ENCODE measurements at places on chromosomes 2 and 18.

GRCh38 chr2:30026091-30027055 is 105.0 kb upstream of the ALK start:
- peak; percentile 18 for DNase-seq

DNA sequence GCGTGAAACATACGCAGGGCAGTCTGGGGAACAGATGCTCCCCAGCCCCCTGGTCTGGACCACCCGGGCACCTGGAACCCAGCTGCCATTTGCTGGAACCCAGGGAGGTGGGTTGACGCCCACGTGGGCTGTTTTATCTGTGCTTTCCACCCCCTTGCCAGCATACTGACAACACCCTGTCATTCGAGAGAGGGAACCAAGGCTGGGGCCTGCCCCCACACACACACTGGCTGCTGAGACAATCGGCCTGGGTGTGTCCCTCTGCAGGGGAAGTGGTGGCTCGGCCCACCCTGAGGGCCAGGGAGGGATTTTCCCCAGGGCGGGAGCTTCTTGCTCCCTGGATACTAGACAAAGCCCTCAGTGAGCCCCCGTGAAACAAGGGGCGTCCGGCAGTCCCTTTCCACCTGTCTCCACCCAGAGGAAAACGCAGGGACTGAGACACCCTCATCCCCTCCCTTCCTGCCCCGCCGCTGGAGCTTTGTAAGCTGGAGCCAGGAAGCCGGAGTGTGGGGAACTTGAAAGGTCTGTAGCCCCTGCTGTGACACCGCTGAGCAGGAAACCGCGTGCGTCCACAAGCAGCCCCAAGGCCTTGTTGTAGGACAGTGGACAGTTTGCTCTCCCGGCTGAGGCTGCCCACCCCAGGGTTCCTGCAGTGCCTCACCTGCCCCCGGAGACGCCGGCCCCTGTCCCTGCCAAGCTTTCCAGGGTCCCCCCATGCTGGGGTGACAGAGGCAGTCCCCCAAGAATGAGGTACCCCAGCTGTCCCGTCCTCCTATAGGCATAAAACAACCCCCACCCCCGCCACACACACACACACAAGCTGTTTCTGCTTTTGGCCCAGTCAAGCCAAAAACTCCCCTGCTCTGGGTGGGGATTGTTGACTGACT is 14.1 kb upstream of the KLF11 start:
- DNase-seq = no peak

DNA sequence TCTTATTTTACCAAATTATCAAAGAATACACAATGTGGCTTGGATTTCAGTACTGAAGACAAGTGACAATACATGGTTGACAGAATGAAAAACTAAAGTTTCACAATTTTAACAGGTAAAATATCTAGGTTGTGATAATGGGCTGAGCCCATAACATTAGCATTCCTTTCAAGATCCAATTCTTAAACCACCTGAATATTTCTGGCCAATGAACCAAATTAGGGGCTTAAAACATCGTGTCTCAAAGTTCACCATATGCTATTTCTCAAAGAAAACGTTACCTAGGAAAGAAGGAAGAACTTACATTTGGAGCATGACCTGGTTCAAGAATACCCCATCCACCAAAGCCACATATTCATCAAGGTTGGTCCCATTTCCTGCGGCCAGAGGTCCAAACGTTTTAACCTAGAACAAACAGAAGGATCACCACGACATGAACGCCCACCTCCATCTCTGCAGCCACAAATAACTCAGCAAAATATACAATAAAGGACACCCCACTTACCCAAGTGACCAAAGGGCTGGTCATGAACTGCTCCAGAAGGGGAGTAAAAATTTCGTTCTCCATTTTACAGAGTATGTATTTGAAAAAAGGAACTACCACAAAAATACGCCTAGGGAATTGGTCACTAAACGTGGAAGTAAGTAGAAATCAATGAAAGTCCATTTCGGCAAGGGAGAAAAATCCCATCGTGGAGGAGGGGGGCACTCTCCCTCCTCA is 984 bp downstream of the CCDC88A start:
- peak; percentile 47 for DNase-seq

DNA sequence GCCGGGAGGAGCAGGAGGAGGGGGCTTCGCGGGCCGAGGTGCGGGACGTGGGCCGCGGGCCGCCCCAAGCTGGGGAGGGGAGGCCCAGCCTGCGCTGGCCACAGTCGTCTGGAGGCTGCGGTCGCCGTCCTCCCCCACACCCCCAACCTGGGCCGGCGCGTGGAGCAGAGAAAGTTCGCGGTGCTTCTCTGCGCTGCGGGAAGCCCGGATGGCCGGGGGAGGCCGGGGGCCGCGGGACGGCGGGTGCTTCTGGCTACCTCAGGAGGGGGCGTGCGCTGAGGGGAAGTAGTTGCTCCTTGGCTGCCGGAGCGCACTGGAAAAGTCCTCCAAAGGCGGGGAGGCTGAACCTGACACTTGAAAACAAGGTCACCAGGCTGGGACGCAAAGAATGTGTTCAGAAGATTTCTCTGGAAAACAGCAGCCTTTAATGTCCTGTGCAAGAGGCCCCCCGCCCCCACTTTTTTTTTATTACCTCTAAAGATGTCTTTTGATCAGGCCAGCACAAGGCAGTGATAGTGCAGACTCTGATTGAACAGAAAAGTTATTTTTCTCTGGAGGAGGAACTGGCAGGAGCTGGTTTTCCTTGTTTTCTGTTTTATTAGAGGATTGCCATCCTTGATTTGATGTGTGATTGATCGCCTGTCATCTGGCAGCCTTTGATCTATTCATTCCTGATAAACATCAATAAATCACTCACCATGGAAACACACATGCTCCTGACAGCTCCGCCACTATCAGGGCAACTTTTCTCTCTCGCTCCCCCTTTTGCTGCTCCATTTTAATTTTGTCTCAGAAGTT is 1.6 kb downstream of the TSHZ1 start:
- peak; percentile 2 for DNase-seq

GRCh38 chr2:219951099-219951498 is 323.7 kb downstream of the SLC4A3 start:
- no peak for DNase-seq

DNA sequence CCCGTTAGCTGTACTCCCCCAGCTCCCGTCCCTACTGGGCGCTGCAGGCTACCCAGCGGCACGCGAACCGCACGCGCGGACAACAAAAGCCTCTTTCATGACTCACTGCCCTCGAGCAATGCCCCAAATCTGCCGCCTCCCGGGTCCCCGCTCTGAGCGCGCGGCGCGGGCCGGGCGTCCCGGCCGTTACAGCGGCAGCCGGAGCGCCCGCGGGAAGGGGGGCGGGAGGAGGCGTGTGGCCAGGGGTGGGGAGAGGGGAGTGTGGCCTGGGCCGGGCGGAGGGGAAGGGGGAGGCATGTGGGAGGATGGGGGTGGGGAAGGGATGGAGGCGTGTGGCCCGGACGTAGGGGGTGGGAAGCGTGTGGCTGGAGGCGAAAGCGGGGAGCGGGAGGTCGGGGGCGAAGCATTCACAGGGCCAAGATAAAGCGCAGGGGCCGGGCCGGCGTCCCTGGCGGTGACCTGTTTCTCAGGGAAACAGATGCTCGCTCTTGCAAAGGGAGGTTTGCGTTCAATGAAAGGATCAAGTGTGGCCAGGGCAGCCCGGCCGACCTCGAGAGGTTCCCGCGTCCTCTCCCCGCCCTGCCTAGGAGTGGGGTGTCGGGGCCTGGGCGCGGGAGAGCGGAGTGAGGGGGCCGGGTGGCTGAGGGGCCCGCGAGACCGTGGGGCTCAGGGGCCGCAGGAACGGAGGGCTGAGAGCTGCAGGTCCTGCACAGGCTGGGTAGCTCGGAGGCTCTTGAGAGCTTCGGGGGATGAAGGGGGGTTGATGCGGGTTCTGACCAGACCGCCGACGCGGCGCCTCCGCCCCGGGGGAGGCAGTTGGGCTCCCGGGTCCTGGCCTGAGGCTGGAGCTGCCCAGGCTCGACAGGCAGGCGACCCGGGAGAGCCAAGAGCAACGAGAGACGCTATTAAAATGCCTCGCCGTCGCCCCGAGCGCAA is 3.5 kb upstream of the NEUROD1 start:
- no peak for DNase-seq

DNA sequence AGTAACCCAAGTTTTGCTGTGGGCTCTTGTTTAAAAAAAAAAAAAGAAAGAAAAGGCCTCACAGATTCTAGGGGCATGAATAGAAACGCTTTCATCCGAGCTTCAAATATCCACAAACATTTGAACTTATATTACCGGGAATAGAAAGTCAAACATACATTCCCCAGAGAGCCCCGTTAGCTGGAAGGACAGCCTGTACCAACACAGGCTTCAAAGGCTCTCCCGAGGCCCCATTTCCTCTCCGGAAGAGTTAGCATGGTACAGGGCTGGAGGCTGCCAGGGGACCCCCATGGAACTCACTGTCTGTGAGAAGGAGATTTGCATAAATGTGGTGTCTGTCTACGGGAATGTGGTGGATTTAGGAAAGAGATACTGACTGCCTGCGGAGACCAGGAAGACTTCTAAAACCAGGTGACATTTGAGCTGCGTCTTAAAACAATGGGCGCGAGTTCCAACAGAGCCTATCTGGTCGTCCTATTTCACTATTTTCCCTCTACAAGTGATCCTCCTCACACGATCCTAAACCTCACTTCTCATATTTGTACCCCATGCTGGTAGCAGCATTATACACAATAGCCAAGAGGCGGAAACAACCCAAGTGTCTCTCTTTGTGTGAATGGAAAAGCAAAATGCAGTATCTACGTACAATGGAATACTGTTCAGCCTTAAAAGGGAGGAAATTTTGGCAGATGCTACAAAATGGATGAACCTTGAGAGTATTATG is 820 bp upstream of the MATN3 start:
- no peak for DNase-seq

GRCh38 chr2:60764736-60765534 is 8.9 kb downstream of the PAPOLG start:
- no peak for DNase-seq

DNA sequence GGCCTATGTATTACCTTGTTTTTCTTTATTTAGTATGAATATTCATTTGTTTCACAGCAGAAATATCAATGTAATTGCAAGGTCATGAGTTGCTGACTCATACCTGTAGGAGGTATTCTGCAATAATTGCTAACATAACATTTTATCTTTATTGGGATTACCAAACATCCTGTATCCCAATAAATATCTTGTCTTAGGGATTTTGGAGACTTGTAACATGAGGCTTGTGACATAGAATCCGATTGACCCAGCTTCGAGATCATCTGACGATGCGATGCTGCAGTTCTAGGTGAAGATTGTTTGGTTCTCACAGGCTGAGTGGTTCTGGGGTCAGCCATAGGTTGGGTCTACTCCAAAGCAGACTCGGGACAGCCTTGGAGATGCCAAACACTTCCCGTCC is 133.4 kb upstream of the RND3 start:
- DNase-seq = no peak

Data from NCI-H2171 treated with DMSO at 0.1 percent for 48 hours (cell line).